Foreskin melanocyte (primary cell): ENCODE measurements at places on chromosomes 6 and 20.

DNA sequence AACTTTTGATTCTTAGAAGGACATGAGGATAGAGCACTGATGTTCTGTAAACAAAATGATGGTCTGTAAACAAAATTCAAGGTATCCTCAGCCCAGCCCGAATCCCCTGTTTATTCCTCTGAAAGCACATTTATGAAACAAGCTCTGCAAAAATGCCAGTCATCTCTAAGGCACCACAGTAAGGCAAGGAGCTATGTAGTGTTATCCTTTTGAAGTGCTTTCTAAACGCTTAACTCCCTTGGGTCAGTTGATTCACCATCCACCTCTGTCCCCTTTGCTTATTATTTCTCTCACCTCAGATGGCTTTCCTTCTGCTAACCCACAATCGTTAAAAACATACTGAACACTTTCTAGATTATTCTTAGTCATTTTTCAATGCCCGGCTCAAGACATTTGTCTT is 93.8 kb downstream of the ATXN1 start:
- no peak for DNase-seq

DNA sequence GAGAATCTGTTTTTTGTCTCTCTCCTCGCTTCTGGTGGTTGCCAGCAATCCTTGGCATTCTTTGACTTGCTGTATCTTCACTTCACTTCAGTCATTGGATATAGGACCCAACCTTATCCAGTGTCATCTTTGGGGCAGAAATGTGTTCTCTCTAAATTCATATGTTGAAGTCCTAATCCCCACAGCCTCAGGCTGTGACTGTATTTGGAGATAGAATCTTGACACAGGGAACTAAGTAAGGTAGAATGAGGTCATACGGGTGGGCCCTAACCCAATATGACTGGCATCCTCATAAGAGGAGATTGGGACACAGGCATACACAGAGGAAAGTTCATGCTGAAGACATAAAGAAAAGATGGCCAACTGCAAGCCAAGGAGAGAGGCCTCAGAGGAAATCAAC is 51.9 kb upstream of the TPD52L1 start:
- no peak for DNase-seq

- no peak for DNase-seq
Measured at GRCh38 chr20:62161347-62161746, 17.8 kb downstream of the SS18L1 start.

- no peak for DNase-seq
Measured at GRCh38 chr20:43755390-43755789, 28.6 kb upstream of the GTSF1L start.

GRCh38 chr6:134707342-134708031 is 242.4 kb downstream of the ALDH8A1 start:
- DNase-seq = no peak

DNA sequence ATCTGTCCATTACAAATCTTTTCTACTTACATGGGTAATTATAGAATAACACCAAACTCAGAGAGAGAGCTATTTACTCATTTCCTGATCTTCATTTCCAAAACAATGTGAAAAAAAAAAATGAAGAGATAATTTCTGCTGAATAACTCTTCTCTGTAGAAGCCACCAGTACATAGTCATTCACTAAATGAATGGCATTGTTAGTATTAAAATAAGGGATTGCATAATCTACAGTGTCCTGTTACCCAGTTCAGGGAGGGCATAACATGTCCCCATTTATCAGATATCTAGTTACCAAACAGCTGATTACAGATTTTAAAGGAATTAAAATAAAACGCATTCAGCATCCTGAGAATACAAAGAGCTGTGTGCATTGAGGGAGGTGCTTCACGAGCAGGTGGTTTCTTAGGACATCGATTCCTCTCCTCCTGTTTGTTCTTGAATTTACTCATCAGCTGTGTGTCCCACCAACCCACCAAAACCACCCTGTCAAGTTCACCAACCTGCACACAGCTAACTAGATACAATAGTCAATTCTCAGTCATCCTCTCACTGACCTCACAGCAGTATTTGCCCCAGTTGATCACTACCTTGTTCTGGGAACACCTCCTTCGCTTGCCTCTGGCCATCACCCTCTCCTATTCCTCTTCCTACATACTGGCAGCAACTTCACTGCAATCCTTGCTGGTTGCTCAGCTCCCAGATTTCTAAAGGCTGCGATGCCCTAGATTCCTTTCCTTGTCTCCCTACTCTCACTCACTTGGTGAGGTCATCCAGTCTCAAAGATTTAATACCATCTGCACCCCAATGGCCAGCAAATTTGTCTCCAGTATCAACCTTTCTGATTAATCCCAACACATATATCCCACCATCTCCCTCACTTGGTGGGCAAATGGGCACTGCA is 18.7 kb downstream of the CNKSR3 start:
- no peak for DNase-seq

- no peak for DNase-seq
Measured at GRCh38 chr6:135920689-135921088, 69.2 kb downstream of the PDE7B start.

- DNase-seq = no peak
Measured at GRCh38 chr6:8574749-8575468, 139.6 kb upstream of the SLC35B3 start.

DNA sequence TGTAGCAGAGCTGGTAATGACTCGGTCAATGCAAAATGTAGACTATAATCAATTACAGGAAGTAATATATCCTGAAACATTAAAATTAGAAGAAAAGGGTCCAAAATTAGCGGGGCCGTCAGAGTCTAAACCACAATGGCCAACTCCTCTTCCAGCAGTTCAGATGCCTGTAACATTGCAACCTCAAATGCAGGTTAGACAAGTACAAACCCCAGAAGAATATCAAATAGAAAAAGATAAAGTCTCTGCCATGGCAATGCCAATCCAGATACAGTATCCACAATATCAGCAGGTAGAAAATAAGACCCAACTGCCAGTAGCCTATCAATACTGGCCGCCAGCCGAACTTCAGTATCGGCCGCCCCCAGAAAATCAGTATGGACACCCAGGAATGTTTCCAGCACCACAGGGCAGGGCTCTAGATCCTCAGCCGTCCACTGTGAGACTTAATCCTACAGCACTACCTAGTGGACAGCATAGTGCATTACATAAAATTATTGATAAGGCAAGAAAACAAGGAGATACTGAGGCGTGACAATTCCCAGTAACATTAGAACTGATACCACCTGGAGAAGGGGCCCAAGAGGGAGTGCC is 158.4 kb downstream of the GPX5 start:
- peak; percentile 25 for DNase-seq

DNA sequence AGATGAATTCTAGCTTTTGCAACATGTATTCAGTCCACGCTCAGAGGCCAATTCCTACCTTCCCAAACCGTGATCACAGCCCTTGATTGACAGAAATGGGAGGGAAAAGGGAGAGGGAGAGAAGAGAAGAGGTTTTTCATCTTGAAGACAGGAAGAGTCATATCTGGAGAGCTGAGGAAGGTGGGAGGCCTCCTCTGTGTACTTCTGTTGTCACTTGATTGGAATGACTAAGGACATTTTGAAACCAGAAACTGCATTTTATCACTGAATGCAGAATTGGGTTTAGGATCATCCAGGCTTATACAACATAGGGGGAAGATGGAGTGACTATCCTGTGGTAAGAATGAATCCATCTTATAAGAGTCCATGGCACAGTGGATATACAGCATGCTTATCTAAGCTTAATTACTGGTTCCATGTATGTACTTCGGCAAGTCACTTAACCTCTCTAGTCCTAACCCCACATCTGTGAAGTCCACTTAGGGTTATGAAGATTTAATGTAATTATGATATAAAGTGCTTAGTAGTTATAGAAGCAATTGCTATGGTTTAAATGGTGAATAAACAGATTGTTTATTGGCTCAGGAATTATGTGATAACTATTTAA is 144.0 kb downstream of the BCKDHB start:
- DNase-seq = no peak

- no peak for DNase-seq
Measured at GRCh38 chr6:83514466-83514865, 2.1 kb downstream of the PRSS35 start.

DNA sequence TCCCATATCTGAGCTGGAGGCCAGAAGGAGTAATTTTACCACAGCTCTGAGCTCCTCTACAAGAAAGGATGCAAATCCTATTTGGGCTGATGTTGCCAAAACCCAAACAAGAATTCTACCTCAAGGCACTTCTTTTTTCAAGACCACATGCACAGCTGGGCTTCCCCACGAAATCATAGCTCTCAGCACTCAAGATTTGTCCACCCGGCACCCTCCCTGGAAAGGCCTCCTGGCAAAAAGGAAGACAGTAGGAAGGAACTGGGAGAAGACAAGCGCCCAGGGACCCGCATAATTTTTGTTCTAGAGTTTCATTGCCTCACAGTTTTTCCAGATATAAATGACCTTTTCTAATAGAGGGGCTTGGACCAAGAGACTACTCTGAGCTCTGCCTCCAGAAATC is 90.5 kb downstream of the BANF2 start:
- no peak for DNase-seq

GRCh38 chr20:18977441-18977840 is 163.9 kb downstream of the SCP2D1 start:
- no peak for DNase-seq

- DNase-seq = no peak
Measured at GRCh38 chr6:38580030-38580429, 59.7 kb downstream of the BTBD9 start.

DNA sequence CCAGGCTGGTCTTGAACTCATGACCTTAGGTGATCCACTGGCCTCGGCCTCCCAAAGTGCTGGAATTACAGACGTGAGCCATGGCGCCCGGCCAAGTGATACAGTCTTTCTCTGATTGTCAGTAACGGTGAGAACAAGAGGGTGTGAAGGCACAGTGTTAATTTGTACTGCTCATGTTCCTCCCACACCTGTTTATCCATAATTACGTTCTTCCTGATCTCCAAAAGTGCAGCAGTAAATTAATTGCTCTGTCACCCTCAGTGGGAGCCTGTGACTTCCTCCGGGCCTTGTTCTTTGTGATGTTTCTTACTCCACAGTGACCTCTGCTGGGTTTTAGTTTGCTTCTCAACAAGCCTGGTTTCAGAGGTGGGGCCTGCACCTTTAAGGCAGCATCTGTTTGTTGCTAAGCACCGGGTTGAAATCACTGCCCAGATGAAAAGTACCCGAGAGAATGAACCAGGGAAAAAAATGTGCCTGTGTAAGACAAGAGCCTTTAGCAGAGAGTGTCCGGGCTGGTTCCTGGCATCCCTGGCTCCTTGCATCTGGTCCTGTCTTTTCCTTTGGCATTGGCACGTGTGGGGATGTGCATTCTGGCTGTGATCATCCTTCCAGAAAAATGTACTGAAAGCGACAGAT is 89.1 kb upstream of the CLDN20 start:
- DNase-seq = peak; percentile 55

DNA sequence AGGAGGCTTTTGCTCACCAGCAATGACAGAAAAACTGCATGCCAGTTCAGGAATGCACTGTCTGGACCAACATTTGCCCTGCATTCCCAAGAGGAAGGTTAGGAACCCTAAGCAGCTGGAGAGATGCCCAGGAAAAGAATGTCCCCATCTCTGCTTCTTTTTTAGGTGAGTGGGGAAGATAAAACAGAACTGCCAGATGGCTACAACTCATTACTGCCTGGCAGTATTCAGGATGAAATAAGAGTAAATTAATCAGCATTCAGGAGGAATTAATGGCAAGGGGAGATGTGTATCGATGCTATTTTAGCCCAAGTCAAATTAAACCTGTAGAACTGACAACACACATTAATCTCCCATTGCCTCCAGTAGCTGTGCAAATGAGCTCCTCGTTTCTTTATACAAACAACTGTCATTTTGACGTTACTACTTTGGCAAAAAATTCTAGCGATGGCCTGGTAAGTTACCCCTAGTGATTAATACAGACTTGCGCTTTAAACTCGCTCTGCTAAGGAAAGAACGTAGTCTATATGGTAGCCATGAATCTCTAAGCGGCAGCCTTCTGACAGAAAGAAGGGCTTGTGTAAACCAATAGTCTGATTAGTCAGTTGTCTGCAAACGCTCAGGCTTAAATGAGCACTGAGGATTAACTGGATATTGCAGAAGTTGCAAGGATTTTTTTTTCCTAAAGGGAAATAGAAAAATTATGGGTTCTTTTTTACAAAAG is 16.7 kb upstream of the SMLR1 start:
- DNase-seq = no peak

DNA sequence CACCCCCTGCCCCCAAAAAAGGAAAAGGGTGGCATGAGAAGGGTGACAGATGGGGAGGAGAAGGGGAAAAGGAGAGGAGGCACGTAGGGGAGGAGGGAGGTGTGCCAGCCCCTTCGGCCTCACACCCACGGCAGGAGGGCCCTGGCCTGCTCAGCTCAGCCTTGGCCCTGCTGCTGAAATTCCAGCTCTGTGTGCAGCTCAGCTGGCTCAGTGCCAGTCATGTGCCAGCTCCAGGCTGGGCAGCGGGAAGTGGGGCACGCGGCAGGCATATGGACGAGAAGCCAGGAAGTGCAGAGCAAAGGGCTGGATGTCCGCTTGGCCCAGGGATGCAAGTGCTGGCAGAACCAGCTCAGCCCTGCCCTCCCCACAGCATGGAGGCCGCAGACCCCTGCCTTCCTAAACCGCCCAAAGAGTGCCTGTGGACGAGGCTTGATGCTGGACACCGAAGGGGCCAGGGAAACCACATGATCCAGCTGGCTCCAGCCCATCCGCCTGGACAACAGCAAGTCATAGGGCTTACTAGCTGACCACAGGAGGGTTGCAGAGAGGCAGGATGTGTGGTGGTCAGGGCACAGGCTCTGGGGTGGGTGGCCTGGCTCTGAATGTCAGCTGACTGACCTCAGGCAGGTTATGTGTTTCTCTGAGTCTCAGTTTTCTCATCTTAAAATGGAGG is 60.2 kb downstream of the NOL4L start:
- peak; percentile 89 for DNase-seq

GRCh38 chr20:12728782-12729181 is 280.0 kb upstream of the SPTLC3 start:
- no peak for DNase-seq
